ENCODE measurements at places on chromosomes 7 and 10.

GRCh38 chr10:62681211-62681940, 123.1 kb upstream of the ADO start:
- DNase-seq = no peak

DNA sequence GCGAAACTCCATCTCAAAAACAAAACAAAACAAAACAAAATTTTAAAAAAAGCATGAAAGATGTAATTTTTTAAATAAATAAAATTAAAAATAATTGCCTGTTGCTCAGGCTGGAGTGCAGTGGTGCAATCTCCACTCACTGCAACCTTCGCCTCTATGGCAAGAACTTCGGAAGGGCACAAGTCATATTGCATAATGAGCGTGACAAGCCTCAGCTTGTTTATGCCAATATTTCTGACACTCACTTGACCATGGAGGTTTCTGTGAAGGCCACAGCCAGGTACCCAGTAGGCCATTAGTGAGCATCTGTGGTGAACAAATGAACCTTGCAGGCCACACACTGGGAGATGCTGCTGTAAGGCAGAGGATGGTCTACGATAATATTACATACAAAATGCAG, 106.1 kb upstream of the KMT2C start:
- DNase-seq = no peak

DNA sequence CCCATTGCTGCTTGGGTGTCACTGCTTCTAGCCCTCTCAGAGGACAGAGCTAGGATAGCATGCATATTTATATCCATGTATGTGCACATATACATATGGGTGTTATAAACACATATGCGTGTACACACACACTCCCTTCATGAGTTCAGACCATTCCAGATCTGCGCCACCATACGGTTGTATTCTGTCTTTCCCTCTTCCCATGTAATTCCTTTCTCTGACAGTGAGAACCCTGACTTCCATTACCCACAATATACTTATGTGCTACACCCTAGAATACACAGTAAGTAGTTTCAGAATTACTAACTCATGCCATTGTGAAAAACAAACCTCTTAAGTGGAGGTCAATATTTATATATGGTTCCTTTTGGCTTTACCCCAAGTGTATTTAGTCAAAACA, 116.6 kb upstream of the SAMD8 start:
- DNase-seq = no peak

DNA sequence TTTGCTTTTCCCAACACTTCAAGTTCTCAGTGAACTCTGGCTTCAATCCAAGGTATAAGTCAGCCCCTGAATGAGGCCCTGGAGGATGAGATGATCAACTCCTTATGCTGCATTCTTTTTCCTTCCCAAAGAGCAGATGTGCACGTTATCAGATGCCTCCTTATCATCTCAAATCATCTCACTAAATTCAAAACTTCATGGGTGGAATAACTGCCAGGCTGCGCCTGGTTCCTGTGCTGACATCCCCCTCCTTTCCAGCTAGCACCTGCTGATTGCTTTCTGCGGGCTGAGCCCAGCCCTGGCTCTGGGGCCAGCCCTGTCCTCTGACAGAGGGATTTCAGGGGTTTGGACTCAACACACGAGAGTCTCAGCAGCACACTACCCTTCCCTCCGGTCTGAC, 44.9 kb downstream of the TLL2 start:
- no peak for DNase-seq

DNA sequence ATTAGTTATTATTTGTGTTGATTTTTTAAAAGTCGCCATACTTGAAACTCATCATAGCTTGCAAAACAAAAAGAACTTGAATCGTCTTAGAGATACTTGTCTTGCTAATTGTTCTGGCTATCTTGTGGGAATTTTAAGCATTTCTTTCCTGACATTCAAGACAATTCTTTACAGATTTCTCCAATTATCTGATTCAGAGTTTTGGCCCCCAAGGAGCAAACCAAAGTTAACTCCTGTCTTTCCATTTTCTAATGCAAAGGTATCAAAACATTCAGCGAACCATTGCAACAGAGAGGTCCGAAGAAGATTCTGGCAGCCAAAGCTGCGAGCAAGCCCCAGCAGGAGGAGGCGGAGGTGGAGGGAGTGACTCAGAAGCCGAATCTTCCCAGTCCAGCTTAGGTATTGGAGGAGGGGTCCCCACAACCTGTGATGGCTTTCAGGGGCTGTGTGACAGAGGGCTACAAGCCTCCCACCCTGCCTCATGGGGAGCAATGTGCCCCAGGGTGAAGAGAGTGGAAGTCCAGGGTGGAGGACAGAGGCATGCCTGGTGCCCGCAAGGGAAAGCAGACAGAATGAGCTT, 119.4 kb upstream of the STK17A start:
- DNase-seq = no peak

DNA sequence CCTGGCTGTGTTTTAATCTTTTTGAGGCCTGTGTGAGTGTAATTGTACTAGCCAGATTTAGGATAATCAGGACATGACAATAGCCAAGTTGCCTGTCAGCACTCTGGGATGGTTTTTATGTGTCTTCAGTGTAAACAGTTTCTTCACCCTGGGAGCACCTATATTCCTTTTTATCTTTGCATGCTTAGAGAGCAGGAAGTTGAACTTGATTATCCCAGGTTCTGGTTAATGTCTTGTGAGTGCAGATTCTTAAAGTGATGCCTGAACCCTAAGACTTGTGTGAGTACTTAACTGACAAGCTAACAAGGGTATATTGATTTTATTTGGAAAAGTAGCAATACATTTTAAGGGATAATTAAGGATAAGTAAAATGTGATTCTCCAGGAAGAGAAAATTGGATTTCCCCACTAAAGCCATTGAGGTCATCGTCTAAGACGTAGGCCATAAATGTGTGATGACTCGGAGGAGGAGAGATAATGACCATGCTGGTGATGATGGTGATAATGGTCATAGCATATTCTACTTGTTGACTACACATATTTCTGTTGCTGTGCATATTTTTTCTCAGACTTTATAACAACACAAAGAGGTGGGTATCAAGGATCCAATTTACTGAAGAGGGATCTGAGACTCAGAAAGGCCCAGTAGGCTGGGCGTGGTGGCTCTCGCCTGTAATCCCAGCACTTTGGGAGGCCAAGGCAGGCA, 234.7 kb downstream of the CAMK1D start:
- no peak for DNase-seq

- no peak for DNase-seq
These were observed 131.1 kb downstream of the KCND2 start for GRCh38 chr7:120404042-120404441.

GRCh38 chr7:157605638-157606037, 268.8 kb downstream of the DNAJB6 start:
- no peak for DNase-seq

- no peak for DNase-seq
These were observed 1.0 kb upstream of the KNDC1 start for GRCh38 chr10:133158756-133159610.

DNA sequence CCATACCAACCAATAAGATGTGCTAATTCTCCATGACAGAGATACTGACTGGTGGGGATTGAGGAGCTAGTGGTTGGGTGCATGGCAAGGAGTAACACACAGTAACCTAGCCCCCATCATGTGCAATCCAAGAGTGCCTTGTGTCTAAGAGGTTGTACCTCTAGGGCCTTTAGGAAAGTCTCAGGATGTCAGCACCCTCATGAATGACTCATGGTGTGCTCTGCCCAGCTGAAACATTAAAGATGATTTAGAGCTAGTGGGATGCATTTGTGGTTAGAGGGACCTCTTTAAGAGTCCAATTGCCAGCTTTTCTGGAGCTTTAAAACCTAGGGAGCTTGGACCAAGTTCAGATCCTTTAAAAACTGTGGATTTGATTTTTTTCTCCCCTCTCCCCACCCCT, 181.1 kb downstream of the HERPUD2 start:
- DNase-seq = no peak

DNA sequence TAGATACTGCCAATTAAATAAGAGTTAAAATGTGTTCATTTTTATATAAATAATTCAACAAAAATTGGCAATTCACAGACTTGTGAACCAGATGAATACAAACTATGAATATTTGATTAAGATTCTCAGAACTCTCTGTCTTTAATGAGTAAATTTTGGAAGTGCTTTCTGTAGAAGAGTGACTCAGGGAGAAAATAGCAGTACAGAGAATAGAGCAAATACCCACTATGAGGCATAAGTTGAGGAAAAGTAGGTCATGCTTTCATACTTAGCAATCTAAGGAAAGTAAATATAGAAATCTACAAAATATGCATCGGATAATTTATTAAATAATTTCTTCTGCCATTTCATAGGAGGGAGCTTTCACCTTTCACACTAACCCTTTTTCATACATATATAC, 117.7 kb upstream of the TMEM106B start:
- no peak for DNase-seq

DNA sequence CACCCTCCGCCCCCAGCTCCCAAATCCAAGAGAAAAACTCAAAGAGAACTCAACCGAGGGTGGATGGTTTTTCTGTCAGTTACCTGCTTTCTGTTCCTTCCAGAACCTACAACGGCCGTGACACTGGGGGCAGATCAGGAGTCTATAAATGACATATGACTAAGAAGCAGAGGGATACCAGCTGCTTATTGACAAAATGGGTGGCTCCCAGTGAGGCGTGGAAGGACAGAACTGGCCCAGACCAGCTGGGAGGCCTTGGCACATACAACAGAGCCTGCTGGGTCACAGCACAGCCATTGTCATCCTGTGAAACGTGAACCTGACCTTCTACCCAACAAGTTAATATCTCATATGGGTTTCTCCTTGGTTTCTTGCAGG, 84.3 kb upstream of the ADRB1 start:
- DNase-seq = no peak

GRCh38 chr7:96402913-96403312, 81.0 kb upstream of the SLC25A13 start:
- DNase-seq = no peak

DNA sequence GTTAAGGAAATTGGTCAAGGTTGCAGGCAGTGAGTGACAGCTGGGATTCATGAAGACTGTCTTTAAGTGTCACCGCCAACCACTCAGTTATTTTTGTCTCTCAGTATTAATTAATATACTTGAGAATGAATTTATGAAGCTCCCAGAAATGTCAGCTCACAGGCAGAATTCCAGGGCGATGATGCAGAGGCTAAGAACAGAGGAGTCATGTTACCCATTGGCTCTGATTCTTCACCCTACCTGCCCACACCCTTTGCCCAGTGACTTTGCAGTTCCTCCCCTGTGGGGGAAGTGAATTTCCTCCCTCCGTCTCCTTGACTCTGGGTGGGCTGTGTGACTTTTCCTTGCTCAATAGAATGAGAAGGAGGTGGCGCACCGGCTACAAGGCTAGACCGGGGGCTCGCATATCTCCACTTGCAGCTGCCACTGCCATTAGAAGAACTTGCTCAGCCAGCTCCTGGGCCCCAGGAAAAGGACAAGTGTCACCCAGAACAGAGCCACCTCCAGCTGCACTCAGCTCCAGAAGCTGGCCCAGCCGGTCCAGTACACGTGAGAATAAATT, 157.1 kb upstream of the PRKCQ start:
- DNase-seq = no peak

GRCh38 chr10:70192326-70192968, 22.1 kb upstream of the SAR1A start:
- no peak for DNase-seq

GRCh38 chr10:128044961-128045832, 81.0 kb downstream of the MKI67 start:
- DNase-seq = no peak

DNA sequence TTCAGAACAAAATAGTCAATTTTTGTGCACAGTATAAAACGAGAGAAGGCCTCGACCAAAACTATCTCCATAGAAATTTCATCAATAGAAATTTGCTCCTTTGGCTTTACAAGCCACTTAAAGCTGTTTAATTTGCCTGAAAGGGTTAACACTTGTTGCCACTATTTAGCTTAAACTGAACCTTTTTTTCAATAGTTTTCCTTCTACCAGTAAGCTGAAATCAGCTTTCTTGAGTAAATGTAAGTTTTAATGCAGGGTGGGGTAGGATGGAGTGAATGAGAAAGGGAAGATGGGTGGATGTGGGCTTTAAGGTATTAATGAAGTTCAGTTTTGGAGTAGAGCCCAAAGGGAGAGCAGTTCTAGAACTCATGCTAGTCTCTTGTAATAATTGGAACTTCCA, 39.5 kb downstream of the ARL4A start:
- no peak for DNase-seq

All from midbrain (tissue), 1 donor.